Activated naive CD8-positive, alpha-beta T cell treated with anti-CD3 and anti-CD28 coated beads, Interleukin-2, amount 50 U/mL, for 24 hours (primary cell): ENCODE measurements at places on chromosomes 6 and 20.

GRCh38 chr20:51125780-51126179 is 102.9 kb upstream of the KCNG1 start:
- DNase-seq, result no peak

- DNase-seq, result no peak
Measured at GRCh38 chr6:168666699-168667427, 225.9 kb downstream of the SMOC2 start.

- DNase-seq, result no peak
Measured at GRCh38 chr6:116779573-116780164, 14.2 kb upstream of the FAM162B start.

GRCh38 chr6:42846505-42846904 is 32.9 kb upstream of the RPL7L1 start:
- DNase-seq, result no peak

- DNase-seq, result no peak
Measured at GRCh38 chr20:40697541-40697940, 8.5 kb upstream of the MAFB start.

DNA sequence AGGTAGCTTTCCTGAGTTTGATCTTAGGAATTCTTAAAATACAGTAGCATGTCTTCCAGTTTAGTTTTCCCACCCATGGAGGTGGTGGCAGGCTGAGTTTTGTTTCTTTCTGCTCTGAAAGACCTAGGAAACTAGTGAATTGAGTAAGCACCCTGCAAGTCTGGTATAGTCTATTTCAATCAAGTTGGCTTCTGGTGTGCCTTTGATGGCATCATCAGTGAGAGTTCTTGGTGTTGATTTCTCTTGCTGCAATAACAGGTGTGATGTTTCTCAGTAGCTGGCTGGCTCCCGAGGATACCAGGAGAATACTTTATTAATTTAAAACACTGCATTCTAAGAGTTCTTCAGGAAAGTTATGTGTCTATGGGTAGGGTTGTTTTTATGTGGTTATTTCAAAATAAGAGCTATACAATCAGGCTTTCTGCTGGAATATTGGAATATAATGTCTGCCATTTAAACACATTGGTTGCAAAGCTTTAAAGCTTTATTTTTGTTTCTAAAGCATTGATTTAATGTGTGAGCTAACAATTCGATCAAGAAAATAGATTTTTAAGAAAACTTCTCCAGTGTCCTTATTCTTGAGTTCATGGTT is 19.0 kb downstream of the VAPB start:
- no peak for DNase-seq

DNA sequence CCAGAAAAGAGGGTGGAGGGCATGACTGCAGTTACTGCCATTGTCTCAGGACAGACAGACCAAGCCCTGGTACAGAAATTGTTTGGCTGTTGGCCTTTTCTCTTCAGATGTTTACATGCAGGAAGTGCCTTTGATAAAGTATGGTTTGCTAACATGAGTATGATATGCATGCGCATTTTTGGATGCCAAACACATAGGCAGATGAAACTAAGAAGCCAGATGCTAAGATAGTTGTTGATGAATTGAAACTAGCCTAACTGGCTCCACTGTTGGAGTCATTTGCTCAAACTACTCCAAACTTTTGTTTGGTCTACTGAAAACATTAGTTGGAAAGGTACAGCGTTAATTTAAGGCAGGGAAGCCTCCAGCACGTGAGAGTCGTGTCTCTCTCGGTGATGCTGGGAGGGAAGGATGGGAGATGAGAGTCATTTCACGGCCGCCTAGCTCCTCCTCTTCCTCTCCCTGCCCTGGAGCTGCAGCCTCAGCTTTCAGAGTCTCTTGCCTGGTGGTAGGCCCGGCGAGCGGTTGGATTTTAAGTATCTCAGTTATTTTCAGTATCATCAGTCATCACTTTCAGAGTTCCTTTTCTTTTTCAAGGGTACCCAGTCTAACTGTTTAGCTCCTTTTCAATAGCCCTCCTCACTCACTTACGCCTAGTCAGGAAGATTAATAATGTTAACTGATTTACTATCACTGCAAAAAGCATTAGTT is 29.7 kb downstream of the RREB1 start:
- peak; percentile 71 for DNase-seq

- no peak for DNase-seq
Measured at GRCh38 chr20:32510601-32511357, 74.4 kb downstream of the NOL4L start.

DNA sequence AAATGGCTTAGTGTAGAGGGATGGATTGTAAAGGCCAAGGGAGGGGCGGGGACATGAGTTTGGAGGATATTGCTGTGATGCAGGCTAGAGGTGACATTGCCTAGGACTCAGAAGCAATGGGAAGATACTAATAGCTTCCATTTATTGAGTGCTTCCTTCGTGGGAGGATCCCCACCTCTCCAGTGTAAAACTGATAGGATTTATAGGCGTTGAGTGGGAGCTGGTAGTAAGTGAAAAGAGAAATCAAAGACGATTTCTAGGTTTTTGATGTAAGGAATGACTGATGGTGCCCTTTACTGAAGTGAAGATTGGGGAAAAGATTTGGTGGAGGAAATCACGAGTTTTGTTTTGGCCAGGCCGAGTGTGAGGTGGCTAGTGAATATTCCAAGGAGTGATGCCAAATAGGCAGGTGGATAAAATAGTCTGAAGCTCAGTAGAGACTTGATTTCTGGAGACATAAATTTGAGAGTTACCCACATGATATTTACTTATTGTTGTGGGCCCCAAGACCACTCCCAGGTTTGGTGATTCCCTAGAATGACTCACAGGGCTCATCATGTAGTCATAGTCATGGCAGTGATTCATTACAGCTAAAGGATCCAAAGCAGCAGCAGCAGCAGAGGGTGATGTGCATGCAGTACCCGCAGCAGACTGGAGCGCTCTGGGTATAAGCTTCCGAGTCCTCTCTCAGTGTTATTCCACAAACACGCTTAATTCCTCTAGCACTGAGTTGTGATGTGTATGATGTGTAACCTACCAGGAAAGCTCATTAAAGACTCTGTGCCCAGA is 10.2 kb downstream of the RPRD1B start:
- DNase-seq, result peak; percentile 10

DNA sequence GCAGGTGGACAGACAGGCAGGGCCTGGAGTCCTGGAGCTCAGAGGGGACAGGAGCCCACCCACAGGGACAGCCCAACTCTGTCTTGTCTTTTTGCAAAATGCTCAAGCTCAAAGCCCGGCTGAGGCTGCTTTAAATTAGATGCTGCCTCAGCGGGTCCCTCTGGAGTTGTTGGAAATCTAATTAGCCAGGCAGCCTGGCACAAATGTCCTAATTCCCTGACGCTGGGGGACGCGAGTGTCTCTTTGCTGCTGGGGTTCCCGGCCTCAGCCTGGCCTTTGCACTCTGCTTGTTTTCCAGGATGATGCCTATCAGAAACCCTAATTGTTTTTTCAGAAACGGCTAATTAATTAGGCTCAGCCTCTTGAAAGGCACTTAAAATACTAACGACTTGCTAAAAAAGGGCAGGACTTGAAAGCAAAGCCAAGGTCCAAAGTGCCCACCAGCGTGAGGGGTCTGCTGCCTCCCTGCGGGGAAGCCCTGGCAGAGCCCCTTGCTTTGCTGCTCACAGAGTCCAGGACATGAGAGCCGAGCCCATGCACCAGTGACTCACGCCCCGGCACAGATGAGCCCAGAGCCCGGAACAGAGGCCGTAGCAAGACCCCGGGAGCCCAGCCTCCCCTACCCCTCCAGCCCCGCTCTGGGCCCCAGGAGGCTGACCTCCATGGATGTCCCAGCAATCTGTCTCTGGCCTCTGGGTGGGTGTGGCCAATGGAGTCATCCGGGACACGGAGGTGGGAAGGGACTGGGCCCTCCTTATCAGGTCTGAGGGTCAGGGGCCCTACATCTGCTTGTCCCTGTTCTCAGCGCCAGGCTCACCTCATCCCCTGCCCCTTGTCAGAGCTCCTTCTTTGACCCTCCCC is 46.0 kb upstream of the BHLHE23 start:
- no peak for DNase-seq

- peak; percentile 29 for DNase-seq
Measured at GRCh38 chr6:151051164-151051563, 185.7 kb downstream of the MTHFD1L start.
